ENCODE measurements at places on chromosomes 1 and 21.

- DNase-seq: no peak
These were observed 86.6 kb downstream of the NRDC start for GRCh38 chr1:51791888-51792287.

GRCh38 chr1:19028110-19028509 is 71.6 kb upstream of the IFFO2 start:
- peak; percentile 42 for DNase-seq

DNA sequence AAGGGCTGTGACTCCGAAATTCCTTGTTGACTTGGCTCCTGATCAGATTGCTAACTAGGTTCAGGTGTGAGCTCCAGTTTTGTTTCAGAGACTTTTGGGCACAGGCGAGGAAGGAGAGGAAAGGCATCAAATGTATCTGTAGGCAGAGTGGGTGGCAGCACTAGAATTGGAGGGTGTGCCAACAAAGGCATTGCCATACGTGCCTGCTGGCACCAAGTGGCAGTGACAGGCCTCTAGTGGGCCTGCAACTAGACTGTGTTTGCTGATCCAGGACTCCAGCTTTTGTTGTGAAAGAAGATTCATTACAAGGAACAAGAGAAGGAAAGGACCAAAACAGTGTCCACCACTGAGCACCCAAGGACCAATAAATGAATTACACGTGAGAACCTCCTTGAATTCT is 79.5 kb downstream of the TM2D1 start:
- no peak for DNase-seq

GRCh38 chr1:153919876-153920852 is 2.6 kb downstream of the GATAD2B start:
- DNase-seq: no peak

DNA sequence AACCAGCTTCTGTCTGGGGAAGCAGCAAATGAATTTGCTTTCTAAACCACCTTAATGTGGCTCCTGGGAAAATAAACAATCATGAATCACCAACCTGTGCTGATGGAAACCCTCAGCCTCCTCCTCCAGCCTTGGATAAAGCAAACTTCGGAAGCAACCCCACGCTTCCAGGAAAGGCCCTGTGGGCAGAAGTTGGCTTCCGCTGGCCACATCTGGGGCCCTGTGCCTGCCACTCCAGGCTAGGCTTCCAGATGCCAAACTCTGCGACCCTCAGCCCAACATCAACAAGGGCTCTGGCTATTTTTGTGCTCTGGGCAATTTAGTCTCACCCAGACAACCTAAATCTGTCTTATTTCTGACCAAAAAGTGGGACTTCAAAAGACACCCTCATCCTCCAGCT is 6.2 kb upstream of the OXCT2 start:
- DNase-seq: no peak

DNA sequence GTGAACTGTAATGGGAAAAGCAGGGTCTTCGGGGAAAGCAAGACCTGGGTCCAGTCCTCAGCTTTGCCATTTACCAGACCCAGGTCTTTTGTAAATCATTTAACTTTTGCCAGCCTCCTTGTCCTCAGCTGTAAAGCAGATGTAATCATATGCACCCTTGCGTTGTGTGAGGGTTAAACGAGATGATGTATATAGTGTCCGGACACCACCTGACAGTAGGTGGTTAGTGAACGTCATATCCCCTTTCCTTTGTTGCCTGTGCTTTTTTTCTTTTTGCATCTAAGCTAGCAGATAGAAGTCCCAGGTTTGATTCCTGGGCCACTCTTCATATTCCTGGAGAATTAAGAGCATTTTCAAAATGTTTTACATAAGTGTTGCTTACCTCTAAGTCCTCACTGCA is 28.5 kb downstream of the IL12RB2 start:
- no peak for DNase-seq

DNA sequence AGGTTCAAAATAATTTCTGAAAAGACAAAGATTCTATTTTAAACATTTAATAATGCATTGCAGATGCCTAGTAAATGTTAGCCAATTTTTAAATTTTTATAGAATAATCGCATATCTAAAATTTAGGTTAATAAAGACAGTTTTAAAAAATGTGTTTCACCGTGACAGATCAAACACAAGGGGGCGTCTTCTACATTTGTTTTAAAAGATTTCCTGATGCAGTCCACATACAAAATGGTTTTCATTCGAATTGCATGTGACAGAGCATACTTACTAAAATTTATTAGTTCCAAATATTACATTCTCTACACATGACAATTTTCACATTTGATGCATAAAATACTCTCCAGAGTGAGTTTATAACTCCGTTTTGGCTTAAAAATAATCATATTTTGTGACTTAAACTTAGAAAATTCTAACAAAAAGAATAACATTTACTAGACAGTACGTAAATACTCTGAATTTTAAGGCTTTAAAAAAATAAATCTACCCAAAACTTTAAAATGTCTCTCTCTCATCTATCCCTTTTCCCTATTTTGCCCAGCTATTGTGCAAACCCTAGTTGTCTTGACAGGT is 75.5 kb downstream of the ADAMTS1 start:
- DNase-seq: no peak

DNA sequence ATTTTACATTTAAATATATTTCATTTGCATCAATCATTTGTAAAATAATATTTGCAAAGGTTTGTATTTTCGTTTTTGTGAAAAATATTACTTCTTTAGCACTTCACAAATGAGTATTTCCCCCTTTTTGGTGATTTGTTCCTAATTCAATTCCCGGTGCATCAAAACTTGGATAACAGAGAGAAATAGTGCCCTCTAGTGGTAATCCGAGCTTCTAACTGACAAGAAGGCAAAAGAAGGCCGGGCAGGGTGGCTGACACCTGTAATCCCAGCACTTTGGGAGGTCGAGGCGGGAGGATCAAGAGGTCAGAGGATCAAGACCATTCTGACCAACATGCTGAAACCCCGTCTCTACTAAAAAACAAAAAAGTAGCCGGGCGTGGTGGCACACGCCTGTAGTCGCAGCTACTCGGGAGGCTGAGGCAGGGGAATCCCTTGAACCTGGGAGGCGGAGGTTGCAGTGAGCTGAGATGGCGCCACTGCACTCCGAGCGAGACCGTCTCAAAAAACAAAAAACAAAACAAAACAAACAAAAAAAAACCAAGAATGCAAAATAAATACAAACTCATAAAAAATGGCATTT is 137.7 kb downstream of the COL11A1 start:
- peak; percentile 53 for DNase-seq

- DNase-seq: no peak
These were observed 121.9 kb upstream of the CDC42BPA start for GRCh38 chr1:227440182-227440581.

- no peak for DNase-seq
These were observed 17.6 kb downstream of the PGBD2 start for GRCh38 chr1:248923352-248924338.

All from NCI-H2107 (cell line).